ENCODE measurements at places on chromosomes 11 and 22.
A peak's percentile ranks its signal among the peaks of the same experiment; 100 is the strongest.

DNA sequence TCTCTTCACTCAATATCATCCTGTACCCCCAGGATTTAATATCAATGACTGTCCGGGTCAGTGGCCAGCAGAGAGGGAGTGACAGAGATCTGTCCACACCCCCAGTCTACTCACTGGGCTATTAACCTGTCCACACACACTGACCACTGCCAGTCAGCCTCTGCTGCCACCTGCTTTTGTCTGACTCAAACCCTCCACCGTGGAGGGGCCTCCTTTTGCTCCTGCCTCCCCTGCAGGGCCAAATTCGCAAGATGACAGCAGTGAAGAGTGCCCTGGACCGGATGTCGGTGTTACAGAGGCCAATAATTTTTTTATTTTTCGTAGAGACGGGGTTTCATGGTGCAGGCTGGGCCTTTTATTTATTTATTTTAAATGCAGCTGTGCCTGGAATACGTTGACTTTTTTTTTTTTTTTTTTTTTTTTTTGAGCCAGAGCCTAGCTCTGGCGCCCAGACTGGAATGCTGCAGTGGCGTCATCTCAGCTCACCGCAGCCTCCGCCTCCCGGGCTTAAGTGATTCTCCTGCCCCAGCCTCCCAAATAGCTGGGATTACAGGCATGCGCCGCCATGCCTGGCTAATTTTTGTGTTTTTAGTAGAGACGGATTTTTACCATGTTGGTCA, 5.1 kb downstream of the PDXP start:
- no peak for DNase-seq

DNA sequence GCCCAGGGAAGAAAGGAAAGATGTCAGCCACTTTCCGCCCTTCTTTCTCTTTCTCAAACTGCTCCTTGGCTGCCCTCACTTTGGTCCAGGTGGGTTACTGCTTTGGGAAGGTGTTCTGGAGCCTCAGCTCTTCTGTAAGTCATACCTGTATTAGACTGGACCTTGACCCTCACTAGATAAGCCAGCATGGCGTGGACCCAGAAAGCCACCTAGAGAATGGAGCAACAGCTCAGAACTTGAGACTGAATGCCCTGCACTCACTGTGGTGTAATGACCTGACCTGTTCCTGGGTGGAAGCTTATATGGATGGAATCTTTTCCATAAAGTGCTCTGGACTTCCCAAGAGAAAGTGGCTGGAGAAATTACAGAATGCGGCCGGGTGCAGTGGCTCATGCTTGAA, 15.6 kb downstream of the ACP2 start:
- no peak for DNase-seq

DNA sequence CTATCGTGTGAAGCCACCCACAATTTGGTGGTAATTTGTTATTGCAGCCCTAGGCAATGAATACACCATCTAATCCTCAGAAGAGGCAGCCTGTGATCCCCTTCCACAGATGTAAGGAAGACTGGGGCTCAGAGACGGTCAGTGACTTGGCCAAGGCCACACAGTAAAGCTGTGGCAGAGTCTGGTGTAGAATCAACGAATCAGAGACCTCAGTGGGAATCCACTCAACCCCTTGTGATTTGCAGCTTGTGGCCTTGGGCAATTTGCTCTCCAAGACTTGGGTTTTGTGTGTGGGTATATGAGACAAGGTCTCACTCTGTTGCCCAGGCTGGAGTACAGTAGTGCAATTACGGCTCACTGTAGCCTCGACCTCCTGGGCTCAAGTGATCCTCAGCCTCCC, 1.9 kb downstream of the LGALS2 start:
- no peak for DNase-seq

- no peak for DNase-seq
Measured at GRCh38 chr11:72075756-72076155, 4.6 kb downstream of the NUMA1 start.

GRCh38 chr22:24089951-24090350, 78.8 kb downstream of the CABIN1 start:
- no peak for DNase-seq

DNA sequence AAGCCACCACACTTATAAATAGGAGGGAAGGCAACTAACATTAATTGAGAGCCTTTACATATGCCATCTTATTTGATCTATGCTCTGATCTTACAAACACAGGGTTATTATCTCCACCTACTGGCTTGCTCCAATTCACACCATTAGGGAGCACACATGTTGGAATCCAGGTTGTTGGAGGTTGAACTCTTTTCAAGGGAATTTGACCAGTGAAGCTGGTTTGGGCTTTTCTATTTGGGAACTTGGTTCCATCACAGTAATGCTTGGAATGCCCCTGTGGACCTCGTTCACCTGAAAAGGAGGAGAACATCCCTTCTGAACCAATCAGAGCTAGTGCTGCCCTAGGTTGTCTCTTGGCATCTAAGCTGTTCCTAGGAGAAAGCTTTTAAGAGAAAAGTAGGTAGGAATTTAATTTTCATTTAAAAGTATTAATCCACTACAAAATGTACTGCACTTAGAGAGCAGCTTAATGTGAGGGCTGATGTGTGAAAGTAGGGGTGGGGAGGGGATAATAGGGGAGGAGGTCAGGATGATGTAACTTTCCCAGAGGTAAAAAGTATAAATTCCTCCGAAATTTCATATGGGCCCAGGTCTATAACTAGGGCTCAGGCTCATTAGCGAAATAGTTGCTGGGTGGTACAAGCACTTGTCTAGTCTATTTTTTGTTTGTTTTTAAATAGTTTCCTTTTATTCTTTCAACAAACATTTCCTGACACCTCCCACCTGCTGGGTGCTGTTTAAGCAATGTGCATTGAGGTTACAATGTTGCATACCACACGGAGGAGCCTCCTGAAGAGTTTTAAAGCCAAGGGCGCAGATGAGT, 7.6 kb upstream of the MICAL2 start:
- no peak for DNase-seq

DNA sequence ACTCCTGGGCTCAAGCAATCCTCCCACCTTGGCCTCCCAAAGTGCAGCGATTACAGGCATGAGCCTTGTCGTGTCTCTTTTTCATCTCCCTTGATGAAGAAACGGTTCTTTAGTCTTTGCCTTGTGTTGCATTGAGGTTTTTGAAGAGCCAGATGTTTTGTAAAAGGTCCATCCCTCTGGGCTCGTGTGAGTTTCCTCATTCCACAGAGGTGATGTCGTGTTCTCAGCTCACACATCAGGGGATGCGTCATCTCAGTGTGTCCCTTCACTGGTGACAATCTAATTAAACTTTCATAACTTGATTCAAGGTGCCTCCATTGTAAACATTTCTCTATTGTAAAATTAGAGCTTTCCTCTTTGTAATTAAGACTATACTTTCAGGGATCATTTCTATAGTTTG, 29.7 kb upstream of the TEF start:
- no peak for DNase-seq

GRCh38 chr11:77592727-77593126, 3.0 kb downstream of the AQP11 start:
- no peak for DNase-seq

GRCh38 chr11:17073370-17074027, 4.0 kb downstream of the RPS13 start:
- DNase-seq: no peak

DNA sequence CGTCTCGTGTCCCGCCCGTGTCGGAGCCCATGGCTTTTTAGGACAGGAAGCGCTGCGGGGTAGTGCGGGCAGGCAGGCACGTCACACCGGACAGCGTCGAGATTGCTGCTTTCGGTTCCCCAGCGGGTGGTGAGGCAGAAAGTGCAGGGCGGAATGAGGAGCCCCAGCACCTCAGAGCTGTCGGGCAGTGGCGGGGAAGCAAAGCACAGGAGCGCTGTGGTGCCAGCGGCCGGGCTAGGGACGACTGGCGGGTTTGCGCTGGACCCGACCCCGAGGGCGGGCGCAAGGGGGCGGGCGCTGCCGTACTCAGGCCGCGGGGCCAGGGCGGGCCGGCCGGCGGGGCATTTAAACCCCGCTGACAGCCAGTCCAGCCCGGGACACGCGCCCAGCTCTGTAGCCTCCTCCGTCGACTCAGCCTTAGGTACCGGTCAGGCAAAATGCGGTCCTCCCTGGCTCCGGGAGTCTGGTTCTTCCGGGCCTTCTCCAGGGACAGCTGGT, at the start of gene SLC37A2:
Gene SLC37A2, plus strand, starts transcription at position 375 of the 498 bp plus-strand sequence. Its CDS starts 63 bp downstream, at position 438.
- peak; percentile 16 for DNase-seq

- DNase-seq: no peak
Measured at GRCh38 chr22:29795663-29796062, 28.5 kb downstream of the UQCR10 start.

- DNase-seq: peak; percentile 71
Measured at GRCh38 chr22:41448189-41448808, 1.7 kb upstream of the TOB2 start.

GRCh38 chr11:121225382-121225781, 67.2 kb upstream of the SC5D start:
- no peak for DNase-seq

- peak; percentile 55 for DNase-seq
Measured at GRCh38 chr22:17742527-17742902, 31.8 kb downstream of the BID start.

GRCh38 chr11:120854988-120855387, 168.9 kb upstream of the TBCEL start:
- DNase-seq: no peak

DNA sequence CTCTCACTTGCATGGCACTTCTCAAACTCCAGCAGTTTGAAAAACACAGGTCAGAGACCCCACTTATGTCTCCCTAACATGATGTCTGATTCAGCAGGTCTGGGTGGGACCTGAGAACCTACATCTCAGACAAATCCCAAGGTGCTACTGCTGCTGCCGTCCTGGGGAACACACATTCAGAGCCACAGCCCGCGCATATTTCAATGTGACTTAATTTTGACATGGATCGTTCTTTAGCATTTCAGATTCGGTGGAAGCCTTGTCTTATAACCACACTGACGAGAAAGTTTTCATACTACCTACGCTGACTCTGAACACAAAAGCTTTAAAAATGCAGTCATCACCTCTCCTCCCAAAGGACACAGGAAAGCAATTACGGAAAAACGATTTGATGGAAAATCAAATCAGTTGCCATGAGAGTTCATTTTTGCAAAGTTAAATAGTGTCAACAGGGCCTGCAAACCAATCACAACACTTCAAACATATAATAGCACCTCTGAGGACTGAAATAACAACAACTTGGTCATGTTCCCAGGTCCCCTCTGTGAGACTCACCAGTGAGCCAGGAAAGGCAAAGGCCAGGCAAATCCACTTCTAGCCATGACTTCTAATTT, 132.6 kb downstream of the SHANK2 start:
- no peak for DNase-seq

DNA sequence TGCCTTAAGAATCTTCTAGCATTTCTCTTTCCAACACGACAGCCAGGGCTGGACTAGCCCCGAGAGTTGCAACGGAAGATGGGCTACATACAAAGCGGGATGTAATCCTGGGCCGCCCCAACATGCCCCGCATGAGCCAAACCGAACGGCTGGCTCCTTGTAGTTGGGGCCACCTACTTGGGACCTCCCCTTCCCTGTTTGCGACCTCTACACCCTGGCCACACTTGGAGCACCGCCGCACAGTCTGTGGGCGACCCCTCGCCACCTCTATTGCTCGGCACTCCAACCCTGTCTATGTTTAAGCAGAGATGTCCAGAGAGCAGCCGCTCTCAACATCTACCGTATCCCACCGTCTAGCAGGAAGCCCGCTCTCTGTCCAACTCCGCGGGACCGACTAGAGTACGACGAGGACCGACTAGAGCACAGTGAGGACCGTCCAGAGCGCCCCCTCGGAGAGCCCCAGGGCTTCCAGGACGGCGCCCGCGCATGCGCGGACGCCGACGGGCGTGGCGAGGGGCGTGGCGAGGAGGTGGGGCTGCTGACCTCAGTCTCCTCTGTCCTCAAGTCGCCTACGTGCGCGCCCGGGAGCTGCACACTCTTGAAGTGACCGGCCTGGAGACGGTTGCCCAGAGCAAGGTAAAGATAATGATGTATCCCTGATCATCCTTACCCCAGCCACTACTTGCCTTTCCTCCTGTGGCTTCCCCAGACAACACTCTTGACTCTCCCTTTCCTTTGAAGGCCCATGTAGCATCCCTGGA, 32.3 kb downstream of the NEAT1 start:
- peak; percentile 75 for DNase-seq

DNA sequence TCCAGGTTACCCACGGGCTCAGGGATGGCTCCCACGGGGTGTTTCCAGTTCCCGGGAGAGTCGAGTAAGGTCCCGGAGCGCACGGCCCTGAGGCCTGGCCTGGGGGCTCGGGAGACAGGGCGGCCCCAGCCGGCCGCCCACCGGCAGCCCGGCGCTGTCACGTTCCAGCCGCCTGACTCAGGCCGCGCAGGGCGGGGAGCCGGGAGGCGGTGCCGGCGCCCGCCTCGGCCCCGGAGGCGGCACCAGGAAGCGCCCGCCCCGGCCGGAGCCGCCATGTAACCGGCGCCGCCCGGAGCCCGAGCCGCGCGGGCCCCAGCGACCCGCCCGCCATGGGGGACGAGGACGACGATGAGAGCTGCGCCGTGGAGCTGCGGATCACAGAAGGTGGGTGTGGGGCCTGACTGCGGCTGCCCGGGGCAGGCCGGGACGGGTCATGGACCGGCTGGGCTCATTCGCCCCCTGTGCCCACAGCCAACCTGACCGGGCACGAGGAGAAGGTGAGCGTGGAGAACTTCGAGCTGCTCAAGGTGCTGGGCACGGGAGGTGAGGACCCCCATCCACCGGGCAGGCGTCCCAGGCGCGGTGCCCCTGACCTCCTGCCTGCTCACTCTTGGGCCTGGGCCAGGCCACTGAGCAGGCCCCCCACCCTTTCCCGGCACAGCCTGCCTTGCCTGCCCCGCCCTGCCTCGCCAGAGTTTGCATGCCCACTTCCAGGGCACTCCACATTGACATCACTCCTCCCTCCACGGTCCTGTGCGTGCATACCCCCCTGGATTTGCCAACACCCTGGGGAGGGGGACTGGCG, at the start of gene RPS6KA4:
Gene RPS6KA4, plus strand, starts transcription at position 256 of the 805 bp plus-strand sequence. Its CDS starts 74 bp downstream, at position 330.
- no peak for DNase-seq

GRCh38 chr22:42174062-42174461, 43.5 kb upstream of the CYP2D6 start:
- no peak for DNase-seq

- no peak for DNase-seq
Measured at GRCh38 chr11:122294041-122294440, 178.0 kb upstream of the BLID start.

- no peak for DNase-seq
Measured at GRCh38 chr11:35787013-35787504, 124.5 kb downstream of the TRIM44 start.

DNA sequence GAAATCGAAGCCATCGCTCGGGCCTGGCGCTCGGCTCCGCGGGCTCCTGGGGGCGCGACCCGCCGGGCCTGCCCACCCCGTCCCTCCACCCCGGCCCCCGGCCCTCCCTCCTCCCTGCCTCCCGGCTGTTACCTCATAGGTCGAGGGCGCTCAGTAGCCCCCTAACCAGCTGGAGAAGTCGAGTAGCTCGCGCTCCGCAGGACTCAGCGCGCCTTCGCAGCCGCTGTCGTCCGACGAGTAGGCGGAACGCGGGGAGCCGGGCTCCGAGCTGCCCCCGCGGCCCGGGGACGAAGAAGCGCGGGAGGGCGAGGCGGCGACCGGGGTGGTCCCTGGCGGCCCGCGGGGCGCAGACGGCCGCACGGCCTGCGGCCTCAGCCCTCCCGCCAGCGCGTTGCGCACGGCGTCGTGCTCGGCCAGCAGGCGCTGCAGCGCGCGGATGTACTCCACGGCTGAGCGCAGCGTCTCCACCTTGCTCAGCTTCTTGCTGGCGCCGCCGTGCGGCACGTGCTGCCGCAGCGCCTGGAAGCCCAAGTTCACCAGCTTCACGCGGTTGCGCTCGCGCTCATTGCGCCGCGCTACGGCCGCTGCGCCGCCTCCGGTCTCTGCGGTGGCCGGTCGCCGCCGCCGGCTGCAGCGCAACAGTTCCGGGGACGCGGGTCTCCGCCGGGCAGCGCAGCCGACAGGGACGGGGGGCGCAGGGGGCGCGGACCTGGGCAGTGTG, 627 bp downstream of the ASCL2 start:
- DNase-seq: peak; percentile 27
